ENCODE measurements at places on chromosomes 4 and X. TPM values are rescaled to one million over a fixed set of nuclear protein-coding genes. Genes with fewer than 3 reads are reported as not detected.
A peak's percentile ranks its signal among the peaks of the same experiment; 100 is the strongest.

DNA sequence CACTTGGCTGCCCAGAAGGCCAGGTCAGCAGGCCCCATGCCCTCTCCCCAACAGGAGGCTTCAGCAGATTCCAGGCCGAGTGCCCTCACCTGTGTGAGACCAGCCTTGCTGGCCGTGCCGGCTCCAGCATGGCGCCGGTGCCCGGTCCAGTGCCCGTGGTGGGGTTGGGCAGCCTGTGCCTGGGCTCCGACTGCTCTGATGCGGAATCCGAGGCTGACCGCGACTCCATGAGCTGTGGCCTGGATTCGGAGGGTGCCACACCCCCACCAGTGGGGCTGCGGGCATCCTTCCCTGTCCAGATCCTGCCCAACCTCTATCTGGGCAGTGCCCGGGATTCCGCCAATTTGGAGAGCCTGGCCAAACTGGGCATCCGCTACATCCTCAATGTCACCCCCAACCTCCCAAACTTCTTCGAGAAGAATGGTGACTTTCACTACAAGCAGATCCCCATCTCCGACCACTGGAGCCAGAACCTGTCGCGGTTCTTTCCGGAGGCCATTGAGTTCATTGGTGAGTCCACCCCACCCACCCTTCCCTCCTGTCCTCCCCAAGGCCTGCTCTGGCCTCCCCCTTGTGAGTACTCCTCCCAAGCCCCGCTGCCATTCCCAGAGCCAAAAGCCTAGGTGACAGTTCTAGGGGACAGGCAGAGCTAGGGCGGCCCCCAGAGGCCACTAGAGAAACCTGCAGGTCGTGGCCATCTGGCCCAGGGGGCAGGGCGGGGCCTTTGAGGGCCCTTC lies 2.3 kb downstream of the DUSP9 start:
- H3K27ac ChIP-seq = no peak overlapping the region
- peaks cover 8% of the 10 kb centered on the region for H3K4me1 ChIP-seq
- H3K4me3 ChIP-seq = no peak overlapping the region
- peaks cover 33% of the 10 kb centered on the region for H3K27me3 ChIP-seq
- no peak for DNase-seq

- no peak overlapping the region for H3K27ac ChIP-seq
- H3K4me3 ChIP-seq = no peak overlapping the region
- no peaks in the 10 kb centered on the region for H3K4me1 ChIP-seq
- DNase-seq = no peak
Measured at GRCh38 chr4:141660880-141661279, 24.5 kb downstream of the IL15 start.

- no peak for DNase-seq
- H3K27ac ChIP-seq = no peak overlapping the region
- H3K4me3 ChIP-seq = no peak overlapping the region
- H3K36me3 ChIP-seq = no peaks in the 10 kb centered on the region
- no peaks in the 10 kb centered on the region for H3K4me1 ChIP-seq
- H3K27me3 ChIP-seq = no peaks in the 10 kb centered on the region
Measured at GRCh38 chrX:145190801-145191389, 56.4 kb upstream of the SPANXN1 start.

DNA sequence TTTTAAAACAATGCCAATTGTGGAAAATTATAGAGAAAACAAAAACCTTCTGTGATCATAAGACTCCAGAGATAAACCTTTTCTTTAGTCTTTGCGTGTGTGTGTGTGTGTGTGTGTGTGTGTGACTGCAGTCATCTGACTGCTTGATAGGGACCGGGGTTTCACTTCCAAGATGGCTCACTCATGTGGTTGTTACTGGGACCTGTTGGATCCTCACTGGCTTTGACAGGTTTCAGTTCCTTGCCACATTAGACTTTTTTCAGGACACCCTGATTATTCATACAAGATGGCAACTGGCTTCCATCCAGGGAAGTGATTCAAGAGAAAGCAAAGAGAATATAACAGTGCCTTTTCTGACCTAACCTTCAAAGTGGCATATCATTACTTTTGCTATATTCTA lies 21.9 kb upstream of the MAD2L1 start:
- DNase-seq = no peak
- H3K36me3 ChIP-seq = peaks cover 10% of the 10 kb centered on the region
- H3K27ac ChIP-seq = no peak overlapping the region
- H3K27me3 ChIP-seq = no peaks in the 10 kb centered on the region

- no peaks in the 10 kb centered on the region for H3K4me1 ChIP-seq
- H3K27ac ChIP-seq = no peak overlapping the region
- H3K36me3 ChIP-seq = no peaks in the 10 kb centered on the region
- H3K27me3 ChIP-seq = no peaks in the 10 kb centered on the region
Measured at GRCh38 chr4:71066737-71067716, 73.6 kb downstream of the DCK start.

GRCh38 chr4:98851806-98852205 lies 77.1 kb downstream of the EIF4E start:
- no peak overlapping the region for H3K4me3 ChIP-seq
- H3K36me3 ChIP-seq = peaks cover 5% of the 10 kb centered on the region
- no peaks in the 10 kb centered on the region for H3K27me3 ChIP-seq
- DNase-seq = no peak
- no peaks in the 10 kb centered on the region for H3K4me1 ChIP-seq

- no peak for DNase-seq
- no peak overlapping the region for H3K4me3 ChIP-seq
- peaks cover 2% of the 10 kb centered on the region for H3K27me3 ChIP-seq
- H3K4me1 ChIP-seq = no peaks in the 10 kb centered on the region
- H3K36me3 ChIP-seq = no peaks in the 10 kb centered on the region
Measured at GRCh38 chr4:42248972-42249371, 96.5 kb upstream of the BEND4 start.

DNA sequence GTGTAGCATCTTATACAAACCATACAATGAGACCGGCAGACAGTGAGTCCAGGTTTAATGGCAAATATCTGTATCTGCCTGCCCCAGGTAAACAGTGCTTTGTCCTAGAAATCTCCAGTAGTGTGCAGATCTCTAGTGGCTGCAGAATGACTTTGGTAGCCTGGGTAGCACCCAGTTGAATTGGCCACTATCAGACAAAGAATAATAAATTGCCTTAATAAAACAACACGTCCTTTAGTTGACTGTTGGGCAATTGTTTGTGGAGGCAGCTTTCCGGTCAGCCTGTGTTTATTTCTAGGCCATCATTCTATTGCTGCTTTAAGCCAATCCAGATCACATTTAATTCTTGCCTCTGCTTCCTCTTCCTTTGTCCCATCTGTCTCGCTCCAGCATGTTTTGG lies 52.5 kb downstream of the SNX25 start:
- no peak for DNase-seq
- H3K27ac ChIP-seq = no peak overlapping the region
- H3K4me3 ChIP-seq = no peak overlapping the region
- H3K36me3 ChIP-seq = no peaks in the 10 kb centered on the region

- peaks cover 29% of the 10 kb centered on the region for H3K36me3 ChIP-seq
- H3K27me3 ChIP-seq = no peaks in the 10 kb centered on the region
- no peak for DNase-seq
- no peak overlapping the region for H3K27ac ChIP-seq
Measured at GRCh38 chrX:99001286-99001685, 1408.8 kb downstream of the PCDH19 start.

DNA sequence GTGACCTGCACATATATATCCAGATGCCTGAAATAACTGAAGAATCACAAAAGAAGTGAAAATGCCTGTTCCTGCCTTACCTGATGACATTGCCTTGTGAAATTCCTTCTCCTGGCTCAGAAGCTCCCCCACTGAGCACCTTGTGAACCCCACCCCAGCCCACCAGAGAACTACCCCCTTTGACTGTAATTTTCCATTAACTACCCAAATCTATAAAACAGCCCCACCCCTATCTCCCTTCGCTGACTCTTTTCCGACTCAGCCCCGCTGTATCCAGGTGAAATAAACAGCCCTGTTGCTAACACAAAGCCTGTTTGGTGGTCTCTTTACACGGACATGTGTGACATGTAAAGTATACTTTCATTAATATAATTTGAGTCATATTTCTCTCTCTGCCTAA lies 320.3 kb upstream of the TECRL start:
- H3K4me1 ChIP-seq = no peaks in the 10 kb centered on the region
- H3K27me3 ChIP-seq = no peaks in the 10 kb centered on the region
- no peaks in the 10 kb centered on the region for H3K36me3 ChIP-seq
- H3K4me3 ChIP-seq = no peak overlapping the region
- DNase-seq = no peak

DNA sequence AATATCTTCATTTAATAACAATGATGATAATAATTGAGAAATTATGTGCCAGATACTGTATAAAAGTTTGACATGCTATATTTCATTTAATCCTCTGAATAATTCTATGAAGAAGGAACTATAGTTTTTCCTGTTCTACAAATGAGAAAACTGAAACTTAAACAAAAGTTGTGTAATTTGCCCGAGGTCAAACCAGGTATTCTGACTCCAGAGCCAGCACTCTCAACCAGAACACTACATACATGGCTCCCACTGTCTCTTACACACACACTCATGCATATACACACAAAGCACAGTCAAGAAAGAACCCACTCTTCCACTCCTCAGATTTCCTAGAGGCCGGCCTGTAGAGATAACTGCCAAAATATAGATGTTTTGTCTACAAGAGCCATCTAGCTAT lies 374.0 kb upstream of the EMCN start:
- H3K36me3 ChIP-seq = peaks cover 6% of the 10 kb centered on the region
- H3K27ac ChIP-seq = no peak overlapping the region
- H3K4me1 ChIP-seq = no peaks in the 10 kb centered on the region
- H3K27me3 ChIP-seq = no peaks in the 10 kb centered on the region
- no peak for DNase-seq
- H3K4me3 ChIP-seq = no peak overlapping the region

DNA sequence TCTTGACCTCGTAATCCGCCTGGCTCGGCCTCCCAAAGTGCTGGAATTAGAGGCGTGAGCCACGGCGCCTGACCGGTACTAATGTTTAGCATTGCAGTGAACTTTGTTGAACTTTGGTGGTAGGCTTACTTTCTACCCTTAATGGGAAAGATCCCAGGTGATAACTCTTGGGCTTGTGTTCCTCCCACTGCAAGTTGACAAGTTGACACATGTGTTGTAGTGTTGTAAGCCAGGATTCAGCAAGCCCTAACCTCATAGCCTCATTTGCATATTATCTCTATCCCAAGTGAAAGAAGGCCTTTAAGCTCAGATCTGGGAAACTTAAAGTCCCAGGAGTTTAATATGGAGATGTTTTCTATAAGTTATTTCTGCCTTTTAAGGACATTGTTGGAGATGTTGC lies 80.0 kb upstream of the CLCN4 start:
- no peak overlapping the region for H3K27ac ChIP-seq
- peaks cover 3% of the 10 kb centered on the region for H3K36me3 ChIP-seq
- no peaks in the 10 kb centered on the region for H3K4me1 ChIP-seq
- no peaks in the 10 kb centered on the region for H3K27me3 ChIP-seq

GRCh38 chr4:105637408-105638176 lies 70.9 kb downstream of the INTS12 start:
- peaks cover 10% of the 10 kb centered on the region for H3K4me1 ChIP-seq
- peaks cover 35% of the 10 kb centered on the region for H3K27me3 ChIP-seq
- no peak overlapping the region for H3K4me3 ChIP-seq
- H3K27ac ChIP-seq = no peak overlapping the region
- peaks cover 6% of the 10 kb centered on the region for H3K36me3 ChIP-seq

GRCh38 chrX:55489314-55490009 lies at the start of gene USP51:
USP51 (minus strand) TSS chrX:55489848; CDS start chrX:55488939, 909 bp downstream.
- H3K4me1 ChIP-seq = peaks cover 20% of the 10 kb centered on the region
- peak; percentile 24 for DNase-seq
- peak within 1 kb of the TSS; percentile 96 for H3K27ac ChIP-seq
- H3K4me3 ChIP-seq = peak within 1 kb of the TSS; percentile 92
- no peaks in the 10 kb centered on the region for H3K27me3 ChIP-seq

GRCh38 chr4:8695237-8696219 lies 103.0 kb downstream of the CPZ start:
- H3K27ac ChIP-seq = no peak overlapping the region
- no peaks in the 10 kb centered on the region for H3K36me3 ChIP-seq
- H3K27me3 ChIP-seq = peaks cover 94% of the 10 kb centered on the region
- no peaks in the 10 kb centered on the region for H3K4me1 ChIP-seq
- no peak for DNase-seq

DNA sequence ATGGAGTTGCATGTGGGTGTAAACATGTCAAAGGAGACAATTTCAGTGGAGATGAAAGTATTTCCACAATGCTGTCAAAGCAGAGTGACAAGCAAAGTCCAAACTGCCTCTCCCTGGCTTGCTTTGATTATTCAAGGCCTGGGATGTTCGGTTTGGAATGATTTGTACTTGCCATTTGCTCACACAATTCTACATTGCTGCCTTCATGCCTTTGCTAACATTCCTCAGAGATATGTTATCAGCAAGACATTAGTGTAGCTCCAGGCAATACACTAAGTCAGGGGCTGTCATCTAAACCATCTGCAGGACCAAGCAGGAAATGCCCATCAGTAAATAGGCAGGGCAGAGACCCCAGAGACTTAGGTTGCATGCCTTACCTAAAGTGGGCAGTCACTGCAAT lies 79.6 kb upstream of the C1QTNF7 start:
- H3K4me3 ChIP-seq = no peak overlapping the region
- H3K36me3 ChIP-seq = no peaks in the 10 kb centered on the region
- no peak for DNase-seq
- no peaks in the 10 kb centered on the region for H3K27me3 ChIP-seq
- no peak overlapping the region for H3K27ac ChIP-seq

DNA sequence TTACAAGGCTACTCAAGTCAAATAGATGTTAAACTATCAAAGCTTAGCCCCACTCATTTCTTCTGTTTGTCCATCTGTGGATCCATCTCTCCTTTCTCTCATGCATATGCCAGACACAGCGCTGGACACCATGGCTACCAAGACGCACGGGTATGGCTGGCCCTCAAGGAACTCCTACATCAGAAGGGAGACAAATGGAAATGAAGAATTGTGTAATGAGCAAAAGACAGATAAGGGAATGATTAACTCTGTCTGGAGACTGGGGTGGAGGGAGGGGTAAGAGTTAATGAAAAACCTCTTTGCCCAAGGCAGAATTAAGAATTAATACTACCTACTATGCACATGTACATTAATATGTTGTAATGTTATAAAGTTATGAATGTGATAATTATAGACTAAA lies 88.1 kb downstream of the MGST2 start:
- H3K27ac ChIP-seq = no peak overlapping the region
- peaks cover 3% of the 10 kb centered on the region for H3K36me3 ChIP-seq

GRCh38 chrX:20394451-20394850 lies 127.7 kb upstream of the RPS6KA3 start:
- DNase-seq = no peak
- H3K27ac ChIP-seq = no peak overlapping the region
- H3K27me3 ChIP-seq = no peaks in the 10 kb centered on the region
- H3K4me3 ChIP-seq = no peak overlapping the region
- no peaks in the 10 kb centered on the region for H3K36me3 ChIP-seq

GRCh38 chr4:54542119-54542438 lies 115.7 kb upstream of the KIT start:
- peaks cover 2% of the 10 kb centered on the region for H3K27me3 ChIP-seq
- H3K4me3 ChIP-seq = no peak overlapping the region
- peaks cover 33% of the 10 kb centered on the region for H3K4me1 ChIP-seq
- H3K36me3 ChIP-seq = no peaks in the 10 kb centered on the region
- no peak overlapping the region for H3K27ac ChIP-seq

Gene ALAS2
- total RNA-seq = not detected

Gene SERTM2
- 0.11 TPM for total RNA-seq

Gene EGFL6
- not detected for total RNA-seq

Gene IRAK1
- 119 TPM for total RNA-seq

Gene TECRL
- total RNA-seq = not detected

Gene RAB41
- total RNA-seq = not detected

Gene NHS
- total RNA-seq = 10.7 TPM

Gene EDA
- 2.5 TPM for total RNA-seq

Gene ZNF674
- 6.2 TPM for total RNA-seq

Gene HTRA3
- total RNA-seq = 3.4 TPM

Gene MPC1L
- total RNA-seq = not detected

Gene TRMT10A
- total RNA-seq = 8.0 TPM

Gene DCX
- total RNA-seq = 80.8 TPM

Gene TCEAL5
- not detected for total RNA-seq

Gene ESX1
- total RNA-seq = not detected

Gene ASB12
- total RNA-seq = 0.61 TPM

Gene CSN1S1
- total RNA-seq = not detected

All from neural crest cell (in vitro differentiated cells).